ENCODE measurements at places on chromosomes 4 and X.

DNA sequence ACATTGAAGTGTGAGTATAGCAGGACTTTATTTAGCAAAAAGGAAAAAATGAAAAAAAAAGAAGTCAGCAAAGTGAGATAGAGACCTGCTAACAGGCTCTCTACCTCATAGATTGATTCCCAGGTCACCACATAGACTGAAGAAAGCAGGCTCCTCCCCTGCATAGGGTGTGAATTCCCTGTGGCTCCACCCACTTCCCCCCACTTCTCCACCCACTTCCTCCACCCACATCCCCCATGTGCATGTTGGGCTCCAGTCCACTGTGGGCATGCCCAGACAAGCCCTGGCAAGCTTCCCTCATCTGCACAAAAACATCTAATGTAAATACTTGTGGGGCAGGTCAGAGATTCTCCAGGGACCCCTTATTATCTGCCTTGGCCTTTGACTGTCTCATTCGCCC lies 97.8 kb downstream of the TMEM47 start:
- DNase-seq, result no peak

- no peak for DNase-seq
These were observed 42.2 kb downstream of the UGT2A3 start for GRCh38 chr4:68909385-68909784.

DNA sequence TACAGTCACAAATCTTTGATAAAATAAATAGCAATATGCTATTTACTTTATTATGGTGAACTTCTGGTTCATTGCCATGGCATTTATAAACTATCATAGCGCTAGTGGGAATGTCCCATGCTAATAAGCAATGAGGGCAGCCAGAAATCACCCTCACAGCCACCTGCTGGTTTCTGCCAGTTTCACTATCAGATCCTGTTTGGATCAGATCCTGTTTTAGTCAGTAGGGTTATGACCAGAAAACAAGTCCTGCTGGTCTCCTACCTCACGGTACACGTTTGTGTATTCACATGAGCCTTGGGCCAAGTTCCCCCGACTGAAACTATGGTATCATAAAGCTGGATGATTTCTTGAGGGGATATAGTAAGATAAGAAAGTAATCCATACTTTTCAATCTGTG lies 17.7 kb downstream of the FOXR2 start:
- DNase-seq, result no peak

GRCh38 chr4:38273407-38273806 lies 313.2 kb downstream of the PTTG2 start:
- DNase-seq, result no peak

DNA sequence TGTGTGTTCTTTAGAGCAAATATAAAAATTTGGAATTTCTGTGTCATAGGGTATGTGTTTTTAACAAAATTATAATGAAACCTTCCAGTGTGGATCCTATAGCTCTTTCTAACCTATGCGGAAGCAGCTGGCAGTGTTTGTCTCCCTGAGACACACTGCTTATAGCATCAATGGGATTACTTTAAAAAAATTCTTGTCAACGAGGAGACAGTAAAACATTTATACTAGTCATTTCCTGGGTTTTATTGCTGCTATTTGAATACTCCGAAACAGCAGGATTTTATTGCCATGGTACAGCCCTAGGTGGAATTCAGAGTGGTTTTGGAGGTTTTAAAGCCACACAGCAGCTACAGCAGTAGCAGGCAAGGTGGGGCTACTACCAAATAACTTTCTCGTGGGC lies 145.1 kb upstream of the IL1RAPL2 start:
- no peak for DNase-seq

DNA sequence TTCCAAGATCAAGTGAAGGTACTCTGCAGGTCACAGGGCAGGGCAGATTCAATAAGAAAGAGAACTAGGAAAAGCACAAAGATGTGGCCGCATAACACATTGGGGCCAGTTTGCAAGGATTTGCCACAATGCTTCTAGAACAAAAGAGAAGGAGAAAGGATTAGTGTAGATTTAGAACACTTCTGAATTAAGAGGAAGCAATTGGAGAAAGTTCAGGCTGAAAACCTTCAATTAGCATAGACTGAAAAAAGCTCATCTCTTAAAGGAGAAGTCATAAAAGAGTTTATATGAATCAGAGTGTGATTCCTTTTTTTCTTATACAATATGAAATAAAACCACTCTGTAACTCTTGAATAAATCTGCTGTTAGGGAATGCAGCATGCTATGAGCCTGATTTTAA lies 215.6 kb upstream of the FAT1 start:
- no peak for DNase-seq

DNA sequence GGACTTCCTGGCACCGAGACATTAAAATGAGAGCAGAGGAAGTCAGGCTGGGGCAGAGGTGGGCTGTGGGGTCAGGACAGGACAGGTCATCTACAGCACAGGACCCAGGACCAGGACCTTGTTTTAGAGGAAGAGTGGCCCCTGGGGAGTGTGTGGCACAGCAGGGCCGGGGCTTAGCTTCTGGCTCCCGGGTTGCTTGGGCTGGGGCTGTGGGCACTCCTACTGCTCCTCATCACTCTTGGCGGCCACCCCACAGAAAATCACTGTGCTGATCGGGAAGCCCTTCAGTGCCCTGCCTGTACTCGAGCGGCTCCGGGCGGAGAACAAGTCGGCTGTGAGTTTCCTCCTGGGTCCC lies 8.1 kb upstream of the ATP6AP1 start:
- DNase-seq, result no peak

GRCh38 chr4:141643557-141643956 lies 7.2 kb downstream of the IL15 start:
- DNase-seq, result no peak

- no peak for DNase-seq
These were observed 14.6 kb downstream of the USP11 start for GRCh38 chrX:47247206-47247998.

DNA sequence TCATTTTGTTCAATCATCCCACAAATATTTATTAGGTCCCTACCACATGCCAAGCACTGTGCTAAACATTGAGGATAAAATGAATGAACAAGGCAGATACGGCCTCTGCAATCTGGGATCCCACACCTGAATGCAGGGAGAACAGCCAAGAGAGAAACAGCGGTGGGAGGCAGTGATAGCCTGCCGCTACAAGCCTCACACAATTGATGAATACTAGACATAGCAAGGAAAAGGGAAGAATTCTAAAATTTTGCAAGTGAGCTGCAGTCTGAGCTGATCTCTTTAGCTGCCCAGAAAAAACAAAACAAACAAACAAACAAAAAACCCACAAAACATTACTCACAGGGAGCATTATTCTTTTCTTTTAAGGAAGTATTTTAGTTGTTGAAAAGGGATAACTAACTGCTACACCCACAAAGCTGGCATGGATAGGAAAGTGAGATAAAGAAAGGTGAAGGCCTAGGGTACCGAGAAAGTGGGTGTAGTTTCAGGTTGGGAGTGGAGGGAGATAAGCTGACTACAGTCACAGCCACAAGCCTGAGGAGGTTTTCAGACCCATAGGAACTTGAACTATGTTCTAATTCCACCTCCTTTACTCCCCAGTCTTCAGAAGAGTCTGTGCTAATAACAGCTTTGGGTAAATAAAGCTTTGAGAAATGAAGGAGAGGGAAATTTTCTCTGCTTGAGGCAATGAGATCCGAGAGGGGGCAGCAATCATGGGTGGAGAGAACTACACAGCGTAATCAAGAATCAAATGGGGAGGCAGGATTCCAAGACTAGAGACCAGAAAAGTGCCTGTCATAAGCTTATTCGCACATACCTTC lies 85.4 kb downstream of the SH3RF1 start:
- no peak for DNase-seq

- no peak for DNase-seq
These were observed 2.9 kb downstream of the ADRA2C start for GRCh38 chr4:3768842-3769641.

DNA sequence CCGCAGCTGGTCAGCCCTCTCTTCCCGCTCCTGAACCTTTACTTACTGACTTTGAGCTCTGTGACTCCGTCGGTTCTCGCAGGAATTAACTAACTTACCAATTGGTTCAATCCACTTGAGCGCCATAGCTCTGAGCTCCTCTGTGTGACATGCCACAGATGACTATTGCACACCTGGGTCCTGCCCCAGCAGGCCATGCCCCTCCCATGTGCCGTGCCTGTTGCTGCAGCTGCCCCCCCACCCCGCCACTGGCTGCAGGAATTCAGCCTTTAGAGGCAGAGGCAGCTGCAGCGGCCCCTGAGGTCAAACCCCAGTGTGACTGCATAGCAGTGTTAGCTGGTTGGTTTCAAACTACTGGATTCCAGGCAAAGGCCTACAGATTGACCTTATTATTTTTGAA lies 70.6 kb downstream of the MTMR1 start:
- DNase-seq, result no peak

GRCh38 chrX:132425744-132426318 lies 63.0 kb downstream of the MBNL3 start:
- DNase-seq, result no peak

- DNase-seq, result no peak
These were observed 31.7 kb upstream of the TMPRSS11D start for GRCh38 chr4:67915400-67915966.

- no peak for DNase-seq
These were observed 67.7 kb upstream of the H2AZ1 start for GRCh38 chr4:100017637-100018310.

GRCh38 chr4:126318376-126318775 lies 1003.6 kb downstream of the FAT4 start:
- no peak for DNase-seq

- no peak for DNase-seq
These were observed 333.5 kb downstream of the BMPR1B start for GRCh38 chr4:95091272-95091671.

DNA sequence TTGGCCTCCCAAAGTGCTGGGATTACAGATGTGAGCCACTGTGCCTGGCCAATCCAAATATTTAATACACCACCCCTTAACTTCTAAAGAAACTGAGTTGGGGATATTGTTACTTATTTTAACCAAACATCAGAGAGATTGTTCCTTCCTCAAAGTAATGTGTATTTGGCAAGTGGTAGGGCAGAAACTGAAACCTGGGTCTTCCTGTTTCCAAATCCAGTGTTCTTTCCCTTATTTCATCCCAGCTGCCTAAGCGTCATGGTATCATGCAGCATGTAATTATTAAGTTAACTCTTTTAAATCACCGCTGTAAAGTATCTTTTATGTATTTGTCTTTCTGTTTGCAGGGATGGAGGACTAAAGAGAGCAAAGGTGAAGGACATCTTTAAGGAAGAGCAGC lies 68.4 kb downstream of the GPAT3 start:
- no peak for DNase-seq

DNA sequence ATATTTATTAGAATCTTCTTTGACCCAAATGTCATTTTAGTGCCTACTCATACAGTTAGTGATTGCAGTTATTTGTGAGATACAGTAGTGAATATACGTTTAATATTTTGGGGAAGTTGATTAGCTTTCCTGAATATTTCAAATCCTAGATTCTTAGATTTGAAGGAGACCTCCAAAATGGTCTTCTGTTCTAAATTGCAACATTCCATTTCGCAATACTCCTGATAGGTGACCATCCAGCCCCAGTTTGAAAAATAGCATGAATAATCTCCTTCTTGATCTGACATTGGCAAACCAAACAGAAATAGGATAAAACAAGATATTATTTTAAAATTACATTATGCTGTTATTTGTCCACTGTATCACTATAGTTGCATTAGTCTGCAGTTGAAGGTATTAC lies 505.6 kb downstream of the GRID2 start:
- no peak for DNase-seq

DNA sequence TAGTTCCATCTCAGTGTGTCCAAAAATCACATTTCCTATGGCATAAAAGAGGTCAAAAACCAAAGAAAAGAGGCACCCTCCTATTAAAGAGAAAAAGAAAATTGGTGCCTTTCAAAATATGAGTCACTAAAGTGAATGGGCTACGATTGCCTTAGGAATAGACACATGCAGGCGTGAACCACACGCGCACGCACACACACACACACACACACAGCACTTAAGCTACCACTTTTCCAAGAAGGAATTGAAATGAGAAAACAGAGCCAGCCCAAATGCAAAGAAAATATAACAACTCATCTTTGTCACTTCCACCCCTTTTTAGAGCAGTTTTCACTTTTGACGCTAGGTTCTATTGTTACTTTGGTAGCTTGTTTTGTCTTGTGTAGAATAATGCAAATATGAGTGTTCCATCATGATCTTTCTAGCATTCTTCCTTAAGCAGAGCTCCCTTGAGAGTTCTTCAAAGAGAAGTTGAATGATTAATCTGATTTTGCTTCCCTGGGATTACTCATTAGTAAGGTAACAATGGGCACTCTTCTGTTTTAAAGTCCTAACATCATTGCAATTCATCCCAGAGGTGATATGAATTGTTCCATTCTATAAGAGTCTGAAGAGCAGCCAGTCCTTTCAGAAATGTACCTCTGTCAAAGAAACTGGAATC lies 239.2 kb upstream of the GNPDA2 start:
- DNase-seq, result no peak

- DNase-seq, result no peak
These were observed 324.1 kb upstream of the GALNT7 start for GRCh38 chr4:172844556-172844955.

DNA sequence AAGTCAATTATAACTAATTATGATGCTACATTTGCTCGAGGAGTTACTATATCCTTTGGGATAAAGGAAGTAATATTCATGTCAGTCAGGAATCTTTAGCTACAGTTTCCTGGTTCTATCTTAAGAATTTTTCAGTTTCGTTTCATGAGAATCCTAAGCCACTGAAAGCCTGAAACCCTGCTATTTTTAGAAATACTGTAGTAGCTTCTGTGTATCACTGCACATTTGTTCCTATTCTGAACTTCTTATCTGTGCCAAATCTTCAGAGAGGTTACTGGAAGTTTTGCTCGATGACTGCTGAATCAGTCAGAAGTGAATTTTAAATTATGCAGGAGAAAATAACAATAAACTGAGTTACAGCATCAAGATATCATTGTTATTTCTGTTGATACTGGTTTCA lies 249.2 kb downstream of the TENM3 start:
- DNase-seq, result no peak

GRCh38 chrX:23788946-23789345 lies 6.0 kb downstream of the SAT1 start:
- DNase-seq, result no peak

DNA sequence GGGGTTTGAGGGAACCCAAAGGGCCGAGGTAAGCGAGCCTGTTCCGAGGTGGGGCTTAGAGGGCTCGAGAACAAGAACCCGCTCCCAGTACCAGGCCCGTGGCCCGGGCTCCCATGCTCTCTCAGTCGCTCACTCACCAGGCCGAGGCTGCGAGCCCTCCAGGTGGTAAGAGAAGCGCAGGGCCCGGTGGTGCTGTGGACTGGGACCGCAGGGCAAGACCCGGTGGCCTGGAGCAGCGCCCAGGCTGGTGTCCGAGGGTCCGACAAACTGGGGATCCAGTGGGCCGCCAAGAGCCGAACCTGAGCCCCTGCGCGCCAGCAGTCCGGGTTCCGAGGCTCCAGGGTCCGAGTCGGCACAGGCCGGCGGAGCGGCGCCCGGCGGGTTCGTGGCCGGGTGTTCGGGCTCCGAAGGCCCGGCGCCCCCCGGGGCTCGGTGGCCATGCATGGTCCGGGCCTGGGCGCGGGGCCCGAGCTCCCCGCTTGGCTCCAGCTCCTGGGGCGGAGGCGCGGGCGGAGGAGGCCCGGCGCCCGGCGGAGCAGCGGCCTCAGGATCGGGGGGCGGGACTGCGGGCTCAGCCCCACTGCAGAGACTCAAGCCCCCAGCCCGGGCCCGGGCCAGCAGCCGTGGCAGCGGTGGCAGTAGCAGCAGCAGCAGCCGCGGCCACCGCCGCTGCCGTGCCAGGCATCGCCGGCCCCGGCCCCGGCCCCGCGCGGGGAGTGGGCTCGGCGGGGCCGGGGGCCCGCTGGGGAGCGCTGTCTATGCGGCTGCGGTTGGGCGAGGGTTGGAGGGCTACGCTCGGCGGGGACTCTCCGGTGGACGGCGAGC lies 833 bp downstream of the FGD1 start:
- DNase-seq, result no peak

- no peak for DNase-seq
These were observed 231.3 kb upstream of the STK26 start for GRCh38 chrX:131791608-131792355.

All from left renal cortex interstitium (tissue), 4 donors.